Bone marrow (tissue), 2 donors: ENCODE measurements at places on chromosomes 3 and 15.

DNA sequence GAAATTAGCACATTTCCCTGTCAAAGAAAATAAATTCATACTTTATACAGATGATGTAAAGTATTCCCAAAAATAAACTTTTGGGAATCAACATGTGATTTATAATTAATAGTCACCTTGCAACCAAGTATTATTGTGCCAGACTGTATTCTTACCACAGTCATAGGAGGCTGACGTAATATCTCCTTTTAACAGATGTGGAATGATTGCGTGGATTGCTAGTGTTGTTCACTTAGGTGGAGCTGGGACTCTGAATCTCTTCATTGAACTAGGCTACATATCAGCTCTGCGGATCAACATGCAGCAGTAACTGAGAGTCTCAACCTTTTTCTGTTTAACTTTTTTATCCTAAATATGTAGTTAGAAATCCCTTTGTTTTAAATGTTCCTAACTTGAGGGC is 37.2 kb downstream of the PXK start:
- DNase-seq = no peak

DNA sequence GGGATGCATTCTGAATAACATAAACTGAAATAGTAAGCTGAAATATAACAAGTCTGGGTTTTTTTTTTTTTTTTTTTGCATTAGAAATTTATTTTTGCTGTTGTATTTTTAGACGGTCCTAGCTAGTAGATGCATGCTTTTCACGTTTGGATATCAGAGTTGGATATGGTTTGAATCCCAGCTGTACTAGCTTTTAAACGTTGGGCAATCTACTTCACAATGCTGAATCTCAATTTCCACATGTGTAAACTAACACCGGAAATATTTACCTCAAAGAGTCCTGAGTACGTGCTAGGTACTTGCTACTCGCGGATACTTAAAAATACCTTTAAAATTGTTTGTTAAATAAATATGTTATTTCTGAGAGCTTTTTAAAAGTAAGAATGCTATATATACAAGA is 139.8 kb downstream of the BBX start:
- DNase-seq = no peak

DNA sequence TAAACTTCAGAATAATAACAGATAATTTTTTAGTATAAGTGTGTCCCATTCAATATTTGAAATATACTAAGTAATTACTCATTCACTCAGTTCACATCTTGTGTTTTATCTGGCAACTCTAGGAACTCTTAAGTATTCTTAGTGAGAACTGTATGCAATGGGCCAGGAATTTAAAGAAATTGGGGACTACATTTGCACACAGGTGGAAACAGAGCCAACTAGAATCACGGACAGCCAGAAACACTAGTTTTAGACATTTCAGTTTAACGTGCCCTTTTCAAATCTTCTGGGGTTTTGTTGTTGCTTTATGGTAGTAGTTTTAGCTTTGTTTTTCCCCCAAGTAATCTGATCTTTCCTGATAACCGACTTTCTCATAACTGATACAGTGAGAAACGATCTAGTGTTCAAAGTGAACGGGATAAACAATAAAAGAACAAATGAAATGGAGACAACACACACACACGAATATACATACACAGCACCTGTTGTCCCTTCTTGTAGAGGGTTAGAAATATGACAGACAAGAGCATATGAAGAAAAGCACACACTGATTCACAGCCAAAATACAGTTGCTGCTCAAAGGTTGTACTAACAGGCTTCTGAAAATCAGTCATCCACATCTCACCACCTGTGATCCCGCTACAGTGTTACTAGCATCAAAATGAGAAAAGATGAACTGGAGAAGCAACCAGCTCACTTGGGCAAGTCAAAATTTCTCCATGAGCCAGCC is 167.0 kb downstream of the FMN1 start:
- DNase-seq = no peak

DNA sequence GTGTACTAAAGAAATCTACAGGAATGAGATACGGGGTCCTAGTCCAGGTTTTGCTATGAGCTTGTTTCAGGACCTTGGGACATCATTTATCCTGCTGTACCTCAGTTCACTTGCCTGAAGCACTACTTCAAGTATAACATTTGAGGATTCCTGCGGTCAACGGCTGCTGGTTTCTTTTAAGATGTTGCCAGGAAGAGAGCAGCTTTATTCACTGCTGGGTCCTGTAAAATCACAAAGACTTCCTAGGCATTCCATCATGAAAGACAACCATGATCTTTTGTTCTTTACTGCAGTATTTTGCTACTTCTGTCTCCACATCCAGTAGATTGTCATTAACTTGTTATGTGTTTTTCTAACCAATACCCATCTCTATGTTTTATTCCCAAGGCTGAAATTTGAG is 61.0 kb upstream of the PYDC2 start:
- DNase-seq = no peak

- no peak for DNase-seq
Observed at GRCh38 chr15:101307897-101308603, 13.0 kb upstream of the SNRPA1 start.

GRCh38 chr3:18237251-18238005 is 187.7 kb downstream of the SATB1 start:
- no peak for DNase-seq

GRCh38 chr3:178218231-178218630 is 318.0 kb upstream of the KCNMB2 start:
- no peak for DNase-seq

DNA sequence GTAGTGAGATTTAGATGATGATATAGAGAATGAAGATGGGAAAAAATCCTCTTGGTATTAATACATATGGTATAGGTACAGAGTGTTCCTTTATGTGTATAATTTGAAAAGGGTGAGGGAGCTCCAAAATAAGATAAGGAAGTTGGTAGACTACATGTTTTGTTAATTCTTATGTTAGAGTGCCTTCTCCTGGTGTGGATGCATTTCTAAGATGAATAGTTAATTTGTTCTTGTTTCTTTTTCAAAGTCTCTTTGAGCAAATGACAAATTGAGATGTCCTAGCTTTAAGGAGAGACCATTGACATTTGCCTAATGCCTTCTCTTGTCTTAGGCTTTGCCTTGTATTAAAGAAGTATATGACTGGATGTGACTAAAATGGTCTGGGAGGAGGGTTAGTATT is 34.1 kb downstream of the AKAP13 start:
- peak; percentile 71 for DNase-seq

GRCh38 chr15:94335616-94336015 is 104.3 kb downstream of the MCTP2 start:
- no peak for DNase-seq

- DNase-seq = no peak
Observed at GRCh38 chr3:57971975-57972374, 36.2 kb upstream of the FLNB start.

DNA sequence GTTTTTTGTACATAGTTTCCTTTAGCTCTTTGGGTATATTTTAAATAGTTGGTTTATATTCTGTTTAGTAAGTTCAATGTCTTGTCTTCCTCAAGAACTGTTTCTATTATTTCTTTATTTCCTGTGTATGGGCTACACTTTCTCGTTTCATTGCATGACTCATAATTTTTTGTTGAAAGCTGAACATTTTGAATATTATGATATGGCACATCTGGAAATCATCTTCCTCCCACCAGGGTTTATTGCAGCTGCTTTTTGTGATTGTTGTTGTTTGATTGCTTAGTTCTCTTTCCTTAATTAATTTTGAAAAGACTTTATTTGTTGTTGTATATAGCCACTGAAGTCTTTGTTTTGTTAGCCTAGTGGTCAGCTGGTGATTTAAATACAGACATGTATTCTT is 43.8 kb downstream of the LSM3 start:
- no peak for DNase-seq

DNA sequence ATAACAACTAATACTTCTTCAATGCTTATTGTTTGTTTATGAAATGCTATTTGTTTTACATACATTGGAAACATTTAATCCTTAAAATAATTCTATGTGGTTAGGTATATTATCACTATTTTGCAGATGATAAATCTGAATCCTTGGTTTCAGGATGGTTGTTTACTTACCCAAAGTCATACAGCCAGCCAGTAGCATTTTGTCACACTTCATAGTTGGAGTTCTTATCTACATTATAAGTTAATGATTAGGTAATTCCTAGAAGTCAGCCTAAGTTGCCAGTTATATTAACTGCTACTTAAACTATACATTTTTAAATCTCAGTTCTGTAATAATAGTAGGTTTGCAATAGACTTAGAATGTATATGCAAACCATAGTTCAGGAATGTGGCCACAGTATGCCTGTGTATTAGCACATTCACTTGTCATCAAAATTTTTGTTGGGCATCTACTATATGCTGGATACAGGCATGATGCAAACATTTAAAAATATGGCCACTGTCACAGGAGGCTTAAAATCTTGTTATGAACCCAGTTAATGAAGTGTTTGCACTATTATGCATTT is 187.9 kb downstream of the UBE2E2 start:
- no peak for DNase-seq

GRCh38 chr3:119767936-119768601 is 13.8 kb upstream of the NR1I2 start:
- no peak for DNase-seq

DNA sequence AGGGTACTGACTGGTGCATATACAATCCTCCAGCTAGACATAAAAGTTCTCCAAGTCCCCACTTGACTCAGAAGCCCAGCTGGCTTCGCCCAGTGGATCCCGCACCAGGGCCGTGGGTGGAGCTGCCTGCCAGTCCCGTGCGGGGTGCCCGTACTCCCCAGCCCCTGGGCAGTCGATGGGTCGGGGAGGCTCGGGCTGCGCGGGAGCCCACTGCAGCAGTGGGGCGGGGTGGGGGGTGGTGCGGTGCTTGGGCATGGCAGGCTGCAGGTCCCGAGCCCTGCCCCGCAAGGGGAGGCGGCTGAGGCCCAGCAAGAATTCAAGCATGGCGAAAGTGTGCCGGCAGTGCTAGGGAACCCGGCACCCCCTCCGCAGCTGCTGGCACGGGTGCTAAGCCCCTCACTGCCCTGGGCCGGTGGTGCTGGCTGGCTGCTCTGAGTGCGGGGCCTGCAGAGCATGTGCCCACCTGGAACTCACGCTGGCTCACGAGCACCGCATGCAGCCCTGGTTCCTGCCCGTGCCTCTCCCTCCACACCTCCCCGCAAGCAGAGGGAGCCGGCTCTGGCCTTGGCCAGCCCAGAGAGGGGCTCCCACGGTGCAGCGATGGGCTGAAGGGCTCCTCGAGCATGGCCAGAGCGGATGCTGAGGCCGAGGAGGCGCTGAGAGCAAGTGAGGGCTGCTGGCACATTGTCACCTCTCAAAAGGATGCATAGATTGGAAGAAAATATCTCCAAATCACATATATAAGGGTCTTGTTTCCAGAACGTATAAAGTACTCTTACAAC is 68.3 kb upstream of the PIK3R4 start:
- DNase-seq = no peak

DNA sequence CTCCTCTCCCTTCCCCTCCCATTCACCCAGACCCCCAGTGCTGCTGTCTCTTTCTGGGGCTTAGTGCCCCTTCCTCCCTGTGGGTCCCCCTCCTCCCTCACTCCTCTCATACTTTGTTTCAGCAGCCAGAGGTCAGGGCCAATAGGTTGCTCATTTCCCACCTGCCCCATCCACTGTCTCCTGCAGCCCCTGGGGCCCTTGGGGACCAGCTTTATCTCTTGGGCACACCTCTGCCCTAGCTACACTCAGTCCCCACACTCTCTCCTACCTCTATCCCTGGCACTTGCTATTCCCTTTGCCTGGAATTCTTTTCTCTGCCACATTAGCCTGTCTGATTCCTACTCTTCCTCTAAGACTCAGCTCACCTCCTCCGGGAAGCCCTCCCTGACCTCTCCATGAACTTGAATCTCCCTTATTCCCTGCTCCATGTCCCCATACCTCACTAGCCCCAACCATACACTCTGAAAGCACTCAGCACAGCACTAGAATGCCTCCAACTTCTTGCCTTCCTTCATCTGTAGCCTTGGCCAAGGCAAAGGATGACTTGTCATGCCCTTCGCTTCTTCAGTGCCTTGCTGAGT is 14.6 kb downstream of the ANPEP start:
- no peak for DNase-seq

DNA sequence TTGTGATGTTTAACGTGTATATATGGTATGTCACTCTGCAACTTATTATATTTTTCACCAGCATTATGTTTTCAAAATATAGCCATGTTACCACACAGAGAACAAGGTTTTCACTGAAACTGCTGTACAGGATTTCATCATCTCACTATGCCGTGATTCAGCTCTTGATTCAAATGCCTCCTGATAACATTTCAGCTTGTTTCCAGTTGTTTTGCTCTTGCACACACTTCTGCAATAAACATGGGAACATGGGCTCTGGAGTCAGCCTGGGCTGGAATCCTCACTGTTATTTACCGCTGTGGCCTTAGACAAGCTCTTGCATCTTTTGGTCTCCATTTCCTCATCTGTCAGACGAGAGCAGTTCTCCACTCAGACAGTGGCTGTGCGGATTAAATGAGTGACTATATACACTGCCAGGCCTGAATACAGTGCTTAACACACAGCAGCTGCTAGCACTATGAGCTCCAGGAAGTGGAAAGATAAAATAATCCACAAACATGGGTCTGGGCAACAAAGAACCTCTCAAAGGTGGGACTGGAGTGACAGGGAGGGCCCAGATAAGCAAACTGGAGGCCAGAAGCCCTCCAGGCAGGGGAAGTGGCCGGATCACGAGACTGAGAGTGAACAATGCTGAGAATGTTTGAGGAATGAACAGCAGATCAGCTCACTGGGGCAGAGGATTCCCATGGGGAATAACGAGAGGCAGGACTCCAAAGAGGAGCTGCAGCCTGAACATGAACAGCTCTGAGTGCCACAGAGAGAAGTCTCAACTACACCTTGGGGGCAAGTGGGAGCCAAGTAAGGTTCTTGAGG is 17.7 kb downstream of the NTRK3 start:
- no peak for DNase-seq

- no peak for DNase-seq
Observed at GRCh38 chr15:78411061-78411460, 27.0 kb upstream of the IREB2 start.

- peak; percentile 19 for DNase-seq
Observed at GRCh38 chr15:84749111-84749991, 959 bp downstream of the ZNF592 start.

GRCh38 chr3:18499301-18499700 is 74.2 kb upstream of the SATB1 start:
- DNase-seq = no peak

GRCh38 chr15:77067691-77068367 is 3.1 kb downstream of the TSPAN3 start:
- DNase-seq = no peak

- DNase-seq = no peak
Observed at GRCh38 chr15:52136442-52136980, 23.9 kb upstream of the BCL2L10 start.

- DNase-seq = no peak
Observed at GRCh38 chr15:68370768-68371151, 61.2 kb downstream of the ITGA11 start.

GRCh38 chr15:33089878-33090757 is 104.4 kb downstream of the FMN1 start:
- DNase-seq = no peak

DNA sequence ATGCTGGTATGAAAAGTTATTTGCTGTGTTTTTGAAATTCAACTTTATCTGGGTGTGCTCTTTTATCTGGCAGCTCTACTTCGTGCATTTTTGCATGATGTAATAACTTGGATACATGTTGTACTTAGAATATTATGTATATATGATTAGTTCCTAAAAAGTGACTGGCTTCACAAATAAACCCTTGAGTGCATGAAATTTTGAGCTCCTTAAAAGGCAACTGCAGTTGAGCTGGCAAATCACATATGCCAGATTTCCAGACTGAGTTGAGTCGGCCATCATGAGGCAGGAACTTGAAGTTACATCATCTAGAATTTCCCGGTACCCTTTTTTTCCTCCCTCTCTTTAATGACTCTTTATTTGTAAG is 162.5 kb downstream of the FNDC3B start:
- DNase-seq = no peak
